ENCODE measurements at places on chromosomes 3 and 15. TPM values are rescaled to one million over a fixed set of nuclear protein-coding genes. Genes with fewer than 3 reads are reported as not detected.

DNA sequence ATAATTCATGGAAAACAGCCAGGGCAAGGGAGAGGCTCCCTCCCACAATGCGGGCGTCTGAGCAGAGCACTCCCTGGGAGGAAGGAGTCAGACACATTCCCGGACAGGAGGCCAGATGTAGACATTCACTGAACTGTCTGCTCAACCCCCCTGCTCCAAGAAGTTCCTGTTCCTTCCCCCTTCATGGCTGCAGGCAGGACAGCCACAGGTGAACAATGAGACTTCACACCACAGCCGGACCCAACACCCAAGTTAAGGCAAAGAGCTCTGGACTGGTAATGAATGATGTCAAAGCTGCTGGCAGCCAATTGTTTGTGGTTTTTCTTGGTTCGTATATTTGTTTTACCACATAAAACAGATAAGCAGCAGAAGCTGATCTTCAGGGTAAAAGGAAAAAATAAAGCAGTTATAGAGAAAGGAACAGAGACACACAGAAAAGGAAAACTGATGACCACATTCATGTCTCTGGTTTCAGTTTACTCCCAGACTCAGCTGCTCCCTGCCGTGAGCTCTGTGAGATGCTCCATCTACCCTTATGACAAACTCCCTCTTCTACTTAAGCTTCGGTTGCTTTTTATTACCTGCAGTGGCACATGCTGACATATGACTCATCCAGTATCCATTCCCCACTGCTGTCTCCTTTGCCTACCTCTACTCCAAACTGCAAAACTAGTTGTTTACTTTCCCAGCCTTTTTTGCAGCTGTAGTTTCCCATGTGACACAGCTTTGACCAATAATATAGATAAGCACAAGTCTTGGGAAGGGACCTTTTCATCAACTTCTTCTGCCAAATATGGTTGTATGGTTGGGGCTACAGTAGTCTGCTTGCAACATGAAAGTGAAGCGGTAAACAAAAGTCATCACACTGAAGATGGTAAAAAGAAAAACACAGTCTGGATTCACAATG, 33.1 kb downstream of the DZIP1L start:
- no peak for DNase-seq

DNA sequence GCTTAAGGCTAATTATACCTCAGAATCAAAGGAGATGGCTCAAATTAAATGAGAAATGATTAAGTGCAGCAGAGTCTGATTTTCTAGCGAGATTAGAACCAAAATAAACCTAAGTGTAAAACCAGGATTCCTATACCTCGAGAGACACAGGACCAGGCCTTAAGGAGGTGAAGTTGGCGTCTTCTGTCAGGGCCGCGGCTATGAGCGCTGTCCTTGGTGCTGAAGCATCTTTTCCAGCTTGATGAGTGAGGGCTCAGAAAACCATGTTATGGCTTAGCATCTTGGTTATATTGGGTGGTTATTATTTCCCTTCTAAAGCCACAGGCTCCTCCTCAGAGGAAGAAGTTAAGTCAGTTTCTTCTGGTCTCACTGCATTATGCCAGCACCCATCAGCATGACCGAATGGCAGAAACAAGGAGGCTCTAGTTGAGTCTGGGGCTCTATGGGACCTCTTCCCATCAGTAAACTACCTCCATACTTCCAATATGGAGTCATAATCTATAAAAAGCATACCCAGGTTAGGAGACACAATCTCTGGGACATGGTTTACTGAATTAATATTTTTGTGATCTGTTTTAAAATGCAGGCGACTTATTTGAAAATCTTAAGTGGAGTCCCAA, 120.1 kb upstream of the NMNAT3 start:
- no peak for DNase-seq

The GOLGA6L22 gene
- total RNA-seq: not detected

The NCKIPSD gene
- 27.2 TPM for total RNA-seq
